ENCODE measurements at places on chromosomes 1 and 21. TPM values are rescaled to one million over a fixed set of nuclear protein-coding genes. Genes with fewer than 3 reads are reported as not detected.
A peak's percentile ranks its signal among the peaks of the same experiment; 100 is the strongest.

DNA sequence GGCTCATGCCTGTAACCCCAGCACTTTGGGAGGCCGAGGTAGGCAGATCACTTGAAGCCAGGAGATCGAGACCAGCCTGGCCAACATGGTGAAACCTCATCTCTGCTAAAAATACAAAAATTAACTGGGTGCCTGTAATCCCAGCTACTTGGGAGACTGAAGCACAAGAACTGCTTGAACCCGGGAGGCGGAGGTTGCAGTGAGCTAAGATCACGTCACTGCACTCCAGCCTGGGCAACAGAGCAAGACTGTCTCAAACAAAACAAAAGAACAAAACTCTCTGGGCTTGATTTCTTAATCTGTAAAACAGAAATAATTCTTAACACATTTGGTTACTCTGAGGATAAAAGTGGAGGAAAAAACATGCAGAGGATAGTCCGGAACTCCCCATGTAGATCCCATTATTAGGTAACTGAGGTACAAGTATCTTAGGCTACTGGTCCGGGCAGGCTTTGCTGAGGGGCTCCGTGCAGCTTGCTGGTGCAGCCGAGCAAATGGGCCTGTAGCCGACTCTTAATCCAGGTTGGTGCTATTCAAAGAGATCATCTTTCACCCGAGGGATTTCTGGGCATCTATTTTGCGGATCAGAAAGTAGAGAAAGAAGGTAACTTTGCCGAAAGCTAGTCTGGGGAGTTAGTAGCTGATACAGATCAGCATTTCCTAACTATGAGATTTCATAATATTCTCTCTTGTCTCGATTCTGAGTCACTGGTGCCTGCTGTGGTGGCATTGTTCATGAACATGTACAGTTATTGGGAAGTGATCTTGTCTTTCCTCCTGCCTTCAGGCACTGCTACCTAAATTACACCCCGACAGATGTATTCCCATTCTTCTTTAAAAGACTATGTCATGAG, 56.8 kb downstream of the NFIA start:
- no peak for DNase-seq

PARS2 gene
- 6.3 TPM for total RNA-seq

FMO2 gene
- 3.5 TPM for total RNA-seq

NBPF4 gene
- not detected for total RNA-seq

- no peak for DNase-seq
These were observed 58.5 kb downstream of the SLC45A1 start for GRCh38 chr1:8376358-8376840.

DNA sequence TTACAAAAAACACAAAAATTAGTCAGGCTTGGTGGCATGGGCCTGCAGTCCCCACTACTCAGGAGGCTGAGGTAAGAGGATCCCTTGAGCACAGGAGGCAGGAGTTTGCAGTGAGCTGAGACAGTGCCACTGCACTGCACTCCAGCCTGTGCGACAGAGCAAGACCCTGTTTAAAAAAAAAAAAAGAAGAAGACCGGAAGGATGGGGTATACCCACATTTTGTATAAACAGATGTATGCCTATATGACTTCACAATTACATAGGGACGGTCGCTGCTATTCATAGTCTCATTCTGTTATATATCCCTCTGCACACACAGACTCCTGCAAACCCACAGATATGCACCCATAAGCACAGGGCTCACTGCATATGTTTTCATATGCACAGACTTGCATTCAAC, 12.7 kb downstream of the LCK start:
- DNase-seq: no peak

- DNase-seq: peak; percentile 92
These were observed at the start of gene IRF6 for GRCh38 chr1:209805875-209806760. Gene IRF6 (minus strand): TSS chr1:209806142. CDS start chr1:209801413, 4,729 bp downstream.

S100A1 gene
- total RNA-seq: 3.3 TPM

DNA sequence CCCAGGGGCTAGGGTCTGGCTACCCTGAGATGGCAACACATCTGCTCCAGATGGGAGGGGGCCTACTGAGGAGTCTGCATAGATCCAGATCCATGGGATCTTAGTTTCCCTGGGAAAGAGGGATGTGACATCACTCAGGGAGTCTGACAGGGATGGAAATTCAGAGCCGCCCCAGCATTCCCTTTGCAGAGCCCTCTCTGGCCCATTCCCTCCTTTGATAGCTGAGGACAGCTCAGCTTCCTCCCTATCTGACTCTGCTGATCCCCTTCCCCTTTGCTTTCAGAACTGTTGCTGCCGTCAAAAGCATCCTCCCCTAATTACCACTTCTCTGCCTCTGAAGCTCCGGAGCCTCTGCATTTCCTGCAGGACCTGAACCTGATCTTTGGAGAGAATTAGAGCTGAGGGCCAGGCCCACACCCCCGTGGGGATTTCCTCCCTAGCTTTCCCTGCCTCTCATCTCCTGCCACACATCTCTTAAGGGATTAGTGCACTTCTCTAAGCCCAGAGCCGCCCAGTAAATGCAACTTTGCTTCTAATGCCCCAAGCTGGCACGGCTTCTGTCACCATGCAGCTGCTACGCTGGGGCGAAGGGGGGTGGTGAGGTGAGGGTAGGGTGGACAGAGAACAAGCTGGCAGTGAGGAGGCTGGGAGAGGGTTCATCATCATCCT, 9.5 kb upstream of the ASCL5 start:
- DNase-seq: no peak

- DNase-seq: no peak
These were observed 12.0 kb downstream of the AKT3 start for GRCh38 chr1:243837907-243838535.

DNA sequence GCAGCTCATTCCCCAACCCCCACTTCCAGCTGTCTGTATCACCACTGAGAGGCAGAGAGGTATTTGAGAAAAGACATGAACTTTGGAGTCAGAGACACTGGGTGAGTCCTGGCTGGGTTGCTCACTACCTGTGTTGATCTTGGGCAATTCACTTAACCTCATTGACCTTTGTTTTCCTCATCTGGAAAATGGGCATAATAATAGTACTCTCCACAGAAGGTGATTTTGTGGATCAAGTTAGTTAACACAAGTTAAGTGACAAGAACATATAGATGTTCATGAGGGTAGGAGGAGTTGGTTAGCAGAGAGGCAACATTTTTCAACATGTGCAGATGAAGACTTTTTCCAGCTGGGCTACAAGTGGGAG, 17.1 kb upstream of the ETV3L start:
- no peak for DNase-seq

- DNase-seq: no peak
These were observed 19.9 kb downstream of the TLR5 start for GRCh38 chr1:223123011-223123610.

GRCh38 chr21:37423103-37423502, 56.5 kb downstream of the DYRK1A start:
- DNase-seq: no peak

ZNF683 gene
- total RNA-seq: 2.9 TPM

- DNase-seq: peak; percentile 31
These were observed 116.3 kb upstream of the SOD1 start for GRCh38 chr21:31543191-31543590.

GRCh38 chr1:81430955-81431623, 369.6 kb upstream of the ADGRL2 start:
- DNase-seq: no peak

- DNase-seq: no peak
These were observed 12.0 kb downstream of the TSHB start for GRCh38 chr1:115041654-115042053.

All from mucosa of gallbladder (tissue), 1 donor.